ENCODE measurements at places on chromosomes 2 and 18. TPM values are rescaled to one million over a fixed set of nuclear protein-coding genes. Genes with fewer than 3 reads are reported as not detected.

- DNase-seq, result no peak
Observed at GRCh38 chr2:101737478-101738255, 40.2 kb downstream of the MAP4K4 start.

GRCh38 chr2:223860809-223861738 lies 23.7 kb upstream of the AP1S3 start:
- DNase-seq, result no peak

DNA sequence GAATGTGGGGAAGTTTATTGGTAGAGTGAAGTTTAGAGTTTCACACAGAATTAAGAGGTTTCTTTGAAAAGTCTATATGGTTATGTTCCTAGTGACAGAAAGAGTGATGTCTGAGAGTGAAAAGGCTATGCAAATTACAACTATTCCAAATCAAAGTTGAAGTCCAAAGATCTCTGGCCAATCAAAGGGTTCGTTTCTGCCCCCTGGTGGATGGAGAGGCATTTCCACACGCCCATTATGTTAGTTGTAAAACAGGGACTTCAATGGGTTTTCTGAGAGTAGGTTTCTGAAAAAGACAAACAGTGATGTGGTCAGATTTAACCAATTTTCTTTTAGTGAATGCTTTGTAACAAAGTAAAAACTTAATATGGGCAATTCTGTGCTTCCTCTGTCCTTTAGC lies 441.5 kb upstream of the POU3F3 start:
- DNase-seq, result peak; percentile 48

DNA sequence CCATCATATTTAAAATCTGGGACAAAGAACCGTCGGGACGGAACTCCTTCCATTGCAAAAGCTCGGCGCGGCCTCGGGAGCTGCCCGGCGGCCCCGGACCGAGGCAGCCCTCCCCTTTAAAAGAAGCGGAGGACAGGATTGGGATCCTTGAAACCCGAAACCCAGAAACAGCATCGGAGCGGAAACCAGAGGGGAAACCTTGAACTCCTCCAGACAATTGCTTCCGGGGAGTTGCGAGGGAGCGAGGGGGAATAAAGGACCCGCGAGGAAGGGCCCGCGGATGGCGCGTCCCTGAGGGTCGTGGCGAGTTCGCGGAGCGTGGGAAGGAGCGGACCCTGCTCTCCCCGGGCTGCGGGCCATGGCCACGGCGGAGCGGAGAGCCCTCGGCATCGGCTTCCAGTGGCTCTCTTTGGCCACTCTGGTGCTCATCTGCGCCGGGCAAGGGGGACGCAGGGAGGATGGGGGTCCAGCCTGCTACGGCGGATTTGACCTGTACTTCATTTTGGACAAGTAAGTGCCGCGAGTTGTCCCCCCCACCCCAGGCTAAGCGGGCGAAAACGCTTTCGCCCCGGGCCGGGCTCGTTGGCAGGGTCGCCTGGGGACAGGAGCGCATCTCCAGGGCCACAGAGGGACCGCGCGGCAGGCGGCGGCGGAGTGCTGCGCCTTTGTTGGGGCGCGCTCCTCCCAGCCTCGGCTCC lies at the start of gene ANTXR1:
ANTXR1 (plus strand) TSS at position 38 of the 698 bp plus-strand sequence; CDS start at position 359, 321 bp downstream.
- DNase-seq, result no peak

GRCh38 chr2:217935235-217935879 lies 67.4 kb downstream of the TNS1 start:
- DNase-seq, result no peak

The CXCR2 gene
- total RNA-seq, result not detected

GRCh38 chr2:68438455-68439303 lies 28.4 kb downstream of the FBXO48 start:
- DNase-seq, result no peak
